ENCODE measurements at places on chromosomes 16 and 17.

GRCh38 chr17:76953946-76954345 is 85.7 kb downstream of the MGAT5B start:
- DNase-seq, result no peak

GRCh38 chr16:47064775-47065174 is 79.0 kb downstream of the NETO2 start:
- DNase-seq, result no peak

DNA sequence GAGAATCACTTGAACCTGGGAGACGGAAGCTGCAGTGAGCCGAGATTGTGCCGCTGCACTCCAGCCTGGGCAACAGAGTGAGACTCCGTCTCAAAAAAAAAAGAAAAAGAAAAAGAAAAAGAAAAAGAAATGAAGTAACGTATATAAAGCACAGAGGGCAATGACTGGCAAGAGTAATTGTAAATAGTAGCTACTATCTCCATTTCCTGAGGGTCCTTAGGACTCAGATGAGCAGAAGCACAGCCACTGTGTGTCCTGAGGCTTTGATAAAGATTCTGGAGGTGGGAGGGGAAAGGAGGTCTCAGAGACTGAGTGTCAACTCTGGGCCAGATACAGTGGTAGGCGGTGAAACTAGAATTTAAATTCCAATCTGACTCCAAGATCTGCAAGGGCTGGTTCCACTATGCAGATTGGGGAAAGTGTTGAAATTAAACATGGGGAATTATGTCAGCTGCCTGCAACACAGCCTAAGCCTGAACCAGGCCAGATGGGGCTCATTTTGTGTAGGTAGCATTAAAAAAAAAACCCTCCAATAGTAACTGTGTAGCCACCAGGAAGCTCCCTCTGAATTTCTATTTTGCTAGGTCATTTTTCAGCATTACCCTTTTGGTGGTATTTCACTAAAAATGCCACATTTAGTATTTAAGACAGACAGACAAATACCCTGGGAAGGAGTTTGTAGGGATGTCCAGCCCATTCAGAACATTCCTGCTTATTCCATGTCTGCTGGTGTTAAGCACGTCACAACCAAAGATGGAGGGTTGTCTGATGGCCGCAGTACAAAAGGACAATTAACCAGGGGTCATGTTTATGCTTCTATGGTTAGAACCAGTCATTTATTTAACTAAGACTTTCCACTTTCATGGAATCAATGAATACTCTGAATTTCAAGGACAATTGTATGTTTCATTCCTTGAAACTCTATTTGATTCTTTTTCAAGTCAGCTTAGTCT is 46.1 kb downstream of the TBX4 start:
- DNase-seq, result no peak

DNA sequence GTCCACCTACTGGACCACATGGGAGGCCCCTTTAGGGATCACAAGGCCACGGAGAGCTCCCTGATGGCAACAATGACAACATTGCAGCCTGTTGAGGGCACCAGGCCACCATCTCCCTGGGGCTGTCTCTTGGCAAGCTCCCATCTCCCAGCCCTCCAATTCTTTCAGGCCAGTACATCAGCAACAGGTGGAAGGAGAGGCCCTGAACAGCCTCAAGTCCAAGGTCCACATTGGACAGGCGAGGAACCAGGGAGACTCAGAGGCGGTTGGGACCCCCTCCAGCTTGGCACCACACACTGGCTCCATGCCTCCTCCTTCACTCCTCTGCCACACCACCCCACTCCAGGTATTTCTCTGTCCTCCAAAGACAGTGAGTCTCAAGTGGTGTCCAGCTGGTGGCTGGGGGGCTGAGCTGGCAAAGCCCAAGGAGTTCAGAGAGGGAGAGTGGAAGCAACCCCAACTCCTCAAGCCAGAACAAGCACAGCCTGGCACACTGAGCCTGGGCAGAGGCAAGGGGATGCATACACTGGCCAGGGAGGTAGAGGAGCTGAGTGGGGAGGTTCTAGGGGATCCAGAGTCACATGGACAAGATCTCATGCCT is 1.3 kb upstream of the ACAP1 start:
- no peak for DNase-seq

- DNase-seq, result no peak
Observed at GRCh38 chr16:228151-228851, 948 bp downstream of the LUC7L start.

DNA sequence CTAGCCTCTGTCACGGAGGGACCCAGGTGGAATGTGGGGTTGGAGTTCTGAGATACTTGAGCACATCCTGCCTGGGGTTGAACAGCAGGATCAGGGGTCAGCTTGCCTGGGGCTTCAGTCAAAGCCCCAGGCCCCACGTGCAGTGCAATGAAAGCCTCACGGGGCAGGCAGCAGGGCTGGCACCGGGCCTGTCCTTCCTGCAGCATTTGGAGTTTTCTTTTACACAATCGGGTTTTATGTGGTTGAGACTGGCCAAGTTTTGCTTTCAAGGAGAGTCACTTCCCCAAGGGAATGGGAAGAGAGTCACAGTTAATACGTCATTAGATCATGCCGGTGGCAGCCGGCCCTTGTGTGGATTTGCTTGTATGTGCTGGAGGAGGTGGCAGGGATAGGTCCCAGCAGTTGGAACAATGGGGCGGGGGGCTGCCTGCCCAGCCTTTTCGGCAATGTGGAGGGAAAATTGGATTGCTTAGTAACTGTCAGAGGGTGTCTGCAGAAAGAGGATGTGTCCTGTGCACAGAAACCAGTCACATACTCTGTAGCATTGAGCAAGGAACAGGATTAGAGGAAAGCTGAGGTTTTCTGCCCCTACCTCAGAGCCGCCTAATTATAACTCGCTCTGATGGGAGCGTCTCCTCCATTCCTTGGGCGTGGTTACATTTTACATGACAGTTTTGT is 4.5 kb downstream of the RMI2 start:
- DNase-seq, result no peak

DNA sequence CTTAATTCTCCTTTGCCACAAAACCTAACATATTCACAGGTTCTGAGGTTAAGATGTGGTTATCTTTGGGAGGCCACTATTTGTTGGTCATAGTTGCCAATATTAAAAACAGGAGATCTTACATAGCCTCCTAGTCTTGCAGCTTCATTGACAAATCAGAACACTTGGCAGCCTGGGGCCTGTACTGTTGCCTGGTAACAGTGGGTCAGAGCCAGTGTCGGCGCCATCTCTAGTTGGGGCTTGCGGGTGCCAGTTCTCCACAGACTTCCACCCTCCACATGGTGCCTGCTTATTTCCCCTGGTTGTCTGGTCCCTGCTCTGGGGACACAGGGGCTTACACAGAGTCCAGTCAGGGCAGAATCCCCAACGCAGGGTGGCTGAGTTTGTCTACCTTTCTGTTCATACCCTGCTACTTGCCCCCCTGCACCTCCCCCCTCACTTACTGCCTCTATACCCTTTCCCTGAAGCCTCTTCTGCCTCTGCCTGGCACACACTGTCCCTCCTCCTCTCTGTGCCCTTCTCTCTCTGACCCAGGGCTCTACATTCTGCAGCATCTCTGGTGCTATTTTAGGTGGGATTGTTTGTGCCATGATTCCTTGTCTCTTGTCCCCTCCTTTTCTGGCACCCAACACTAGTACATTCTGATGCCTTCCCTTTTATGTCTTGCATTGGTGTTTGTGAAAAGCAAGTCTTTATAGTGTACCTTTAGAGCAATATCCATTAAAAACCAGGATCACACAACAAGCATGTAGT is 13.4 kb downstream of the EPN2 start:
- no peak for DNase-seq

DNA sequence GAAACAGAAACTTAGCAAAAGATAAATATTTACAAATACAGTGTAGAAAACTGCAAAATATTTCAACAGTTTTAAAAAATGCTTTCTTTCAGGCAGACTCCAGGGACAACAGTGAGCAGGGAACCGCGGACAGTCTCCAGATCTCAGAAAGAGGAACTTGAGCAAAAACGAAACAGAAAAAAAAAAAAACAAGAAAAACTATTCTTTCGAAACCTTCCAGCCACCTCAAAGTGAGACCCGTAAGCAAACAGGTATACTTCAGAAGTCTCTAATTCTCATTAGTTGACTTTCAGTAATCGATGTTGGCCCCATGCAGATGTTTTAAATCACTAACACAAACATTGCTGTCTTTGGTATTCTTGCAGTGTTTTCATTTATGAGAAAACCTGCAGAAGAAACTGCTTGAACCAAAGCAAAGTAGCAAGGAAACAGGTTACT is 15.7 kb upstream of the CCL1 start:
- DNase-seq, result peak; percentile 21

- no peak for DNase-seq
Observed at GRCh38 chr17:2323629-2324314, 12.5 kb downstream of the TSR1 start.

- no peak for DNase-seq
Observed at GRCh38 chr17:18185832-18186626, 2.4 kb downstream of the ALKBH5 start.

GRCh38 chr17:81306898-81307510 is 11.9 kb upstream of the SLC38A10 start:
- no peak for DNase-seq

All from stimulated activated CD4-positive, alpha-beta T cell treated with anti-CD3 and anti-CD28 coated beads, Interleukin-12 subunit alpha, Interleukin-12 subunit beta, amount 100 ng/mL, for 48 hours (primary cell).